Activated CD4-positive, alpha-beta T cell treated with anti-CD3 and anti-CD28 coated beads, Interleukin-2, amount 50 U/mL, for 4 hours (primary cell): ENCODE measurements at places on chromosomes 3 and 15.

DNA sequence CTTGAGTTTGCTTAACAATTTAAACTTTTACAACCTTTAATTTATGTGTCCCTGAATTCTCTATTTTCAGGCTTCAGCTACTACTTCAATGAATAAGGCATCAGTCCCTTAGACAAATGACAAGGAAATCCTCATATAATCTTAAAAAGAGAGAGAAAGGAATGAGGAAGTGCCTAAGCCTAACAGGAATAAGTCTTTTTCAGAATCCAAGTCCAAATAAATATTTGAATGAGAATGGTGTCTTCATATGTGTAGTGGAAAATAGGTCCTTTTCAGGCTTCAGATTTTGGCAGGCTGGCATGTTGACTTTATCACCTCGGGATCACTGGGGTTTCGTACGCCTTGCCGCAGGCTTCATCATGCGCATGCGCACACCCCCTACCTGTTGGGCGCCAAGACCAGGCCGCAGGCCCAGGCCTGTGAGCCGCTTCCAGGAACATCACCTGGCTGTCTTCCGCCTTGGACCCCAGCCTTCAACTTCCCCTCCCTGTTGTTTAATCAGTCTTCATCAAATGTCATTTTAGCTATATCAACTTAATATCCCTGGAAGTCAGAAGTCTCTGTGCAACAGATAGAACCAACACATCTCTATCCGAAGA lies 334.5 kb downstream of the SOX2 start:
- no peak for DNase-seq

DNA sequence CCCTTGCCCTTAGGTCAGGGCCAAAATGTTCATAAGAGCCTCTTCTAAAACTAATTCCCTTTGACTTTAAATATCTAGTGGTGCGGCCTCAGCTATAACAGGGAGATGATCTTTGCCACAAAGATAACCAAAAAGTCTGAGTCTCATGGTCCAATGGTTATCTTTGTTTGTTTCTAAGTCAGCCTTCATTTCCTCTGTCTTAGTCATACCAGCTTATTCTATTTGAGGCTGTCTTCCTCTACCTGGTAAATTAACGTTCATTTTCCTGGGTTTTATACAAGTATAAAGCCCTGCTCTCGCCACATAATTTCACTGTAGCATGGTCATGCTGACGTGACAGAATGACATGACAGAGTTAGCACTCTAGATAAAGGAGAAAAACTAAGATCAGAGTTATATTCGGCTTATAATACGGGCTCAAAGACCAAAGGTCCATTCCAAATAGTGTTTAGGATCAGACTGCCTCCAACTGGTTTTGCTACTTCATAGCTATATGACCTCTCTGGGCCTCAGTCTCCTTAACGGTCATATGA lies 18.4 kb downstream of the ZNF860 start:
- no peak for DNase-seq

GRCh38 chr3:149833241-149833640 lies 20.2 kb downstream of the RNF13 start:
- DNase-seq = no peak

- DNase-seq = peak; percentile 35
Measured at GRCh38 chr15:81336568-81336967, 12.6 kb upstream of the STARD5 start.

DNA sequence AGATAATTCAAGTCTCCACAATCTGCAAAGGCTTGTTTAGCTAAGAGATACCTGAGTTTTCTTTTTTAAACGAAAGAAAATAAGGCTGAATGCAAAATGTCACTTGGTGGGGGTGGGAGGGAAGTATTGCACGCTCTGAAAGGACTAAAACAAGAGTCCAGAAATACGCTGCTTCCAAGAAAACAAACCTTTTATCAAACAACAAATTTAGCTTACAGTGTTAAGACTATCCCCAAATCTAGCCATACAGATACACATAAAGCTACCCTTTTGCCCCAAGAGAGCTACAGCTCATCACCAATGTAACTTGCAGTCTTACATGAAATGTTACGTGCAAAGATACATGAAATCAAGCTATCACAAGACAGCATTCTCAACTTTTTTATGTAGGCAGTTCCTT lies 522.5 kb downstream of the FOXP1 start:
- DNase-seq = no peak
